OCI-LY7 (cell line): ENCODE measurements at places on chromosomes 7 and 10.

- no peak for DNase-seq
Measured at GRCh38 chr10:16195178-16195769, 241.5 kb upstream of the PTER start.

- DNase-seq, result no peak
Measured at GRCh38 chr7:6575281-6576023, 1.8 kb upstream of the ZDHHC4 start.

- DNase-seq, result no peak
Measured at GRCh38 chr7:135666846-135667245, 4.5 kb downstream of the STMP1 start.

GRCh38 chr7:52609511-52609910, 425.9 kb upstream of the POM121L12 start:
- no peak for DNase-seq

DNA sequence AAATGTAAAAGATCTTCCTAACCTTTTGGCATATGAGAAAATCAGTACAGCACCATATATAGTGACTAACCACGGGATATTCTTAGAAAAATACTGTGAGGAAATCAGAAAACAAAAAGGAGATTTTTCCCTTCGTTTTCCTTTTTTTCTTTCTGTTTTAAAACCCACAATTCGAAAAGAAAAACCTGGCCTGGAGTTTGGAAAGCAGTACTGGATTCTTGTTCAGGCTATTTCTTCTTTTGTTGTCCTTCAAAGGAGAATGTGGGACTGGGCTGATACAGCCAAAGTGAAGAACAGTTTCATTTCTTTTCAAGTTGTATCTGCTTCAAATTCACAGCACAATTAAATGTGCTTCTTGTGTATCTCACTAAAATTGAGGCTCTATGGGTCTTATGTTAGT, 156.8 kb upstream of the PHYHIPL start:
- no peak for DNase-seq
